GM12878 (cell line): ENCODE measurements at places on chromosomes 4 and X. TPM values are rescaled to one million over a fixed set of nuclear protein-coding genes. Genes with fewer than 3 reads are reported as not detected.
A peak's percentile ranks its signal among the peaks of the same experiment; 100 is the strongest.

DNA sequence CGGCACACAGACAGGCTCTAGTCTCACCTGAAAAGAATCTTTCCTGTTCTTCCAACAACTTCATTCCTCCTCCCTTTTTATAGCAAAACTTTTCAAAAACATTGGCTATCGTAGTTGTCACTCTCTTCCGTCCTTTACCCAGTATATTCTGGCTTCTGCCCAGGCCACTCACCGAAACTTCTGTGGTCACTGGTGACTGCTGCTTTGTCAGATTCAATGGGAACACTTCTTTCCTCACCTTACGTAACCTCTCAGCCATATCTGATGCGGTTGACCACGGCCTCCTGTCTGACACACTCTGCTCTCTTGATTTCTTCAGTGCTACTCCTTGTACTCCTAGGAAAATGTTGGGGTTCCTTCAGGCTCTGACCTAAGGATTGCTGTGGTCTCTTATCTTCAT, 9.2 kb upstream of the RNF150 start:
- H3K36me3 ChIP-seq: no peaks in the 10 kb centered on the region
- H3K4me3 ChIP-seq: no peak overlapping the region
- DNase-seq: no peak
- H3K4me1 ChIP-seq: no peaks in the 10 kb centered on the region
- H3K27ac ChIP-seq: no peak overlapping the region

DNA sequence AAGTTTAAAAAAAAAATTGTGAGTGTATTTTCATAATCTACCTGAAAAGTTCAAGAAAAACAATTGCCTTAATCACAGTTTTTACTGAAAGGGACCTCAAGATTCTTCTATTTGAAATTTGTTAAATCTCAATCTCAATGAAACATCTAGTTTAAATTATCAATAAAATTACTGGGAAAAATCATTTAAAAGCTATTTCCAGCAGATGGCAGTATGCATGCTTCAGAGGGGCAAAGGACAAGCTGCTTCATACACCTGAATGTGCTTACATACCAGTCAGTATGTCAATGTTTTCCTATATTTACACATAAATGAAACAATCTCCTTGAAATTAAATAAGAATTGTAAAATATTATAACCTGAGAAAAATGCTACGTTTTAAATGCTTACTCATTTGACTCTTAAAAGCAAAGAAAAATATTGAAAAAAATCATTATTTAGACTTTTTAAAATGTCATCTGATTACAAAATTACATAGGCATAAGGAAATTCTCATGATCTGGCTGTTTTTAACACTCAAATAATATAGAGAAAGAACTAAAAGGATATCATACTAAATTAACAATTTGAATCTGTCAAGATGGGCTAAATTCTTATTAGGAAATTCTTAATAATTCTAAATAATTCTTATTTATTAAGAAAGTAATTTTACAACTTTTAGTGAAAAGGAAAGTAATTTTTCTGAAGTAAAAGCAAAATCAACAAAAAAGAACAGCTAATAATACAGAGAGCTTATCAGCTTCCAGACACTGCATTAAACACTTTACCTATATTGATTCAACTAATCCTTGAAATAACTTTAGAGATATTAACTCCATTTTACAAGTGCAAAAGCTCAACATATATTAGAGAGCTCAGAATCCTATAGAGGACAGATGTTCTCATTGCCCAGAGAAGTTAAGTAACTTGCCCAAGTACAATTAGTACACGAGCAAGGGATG, 242.1 kb downstream of the ADAMTS3 start:
- no peaks in the 10 kb centered on the region for H3K36me3 ChIP-seq
- no peaks in the 10 kb centered on the region for H3K4me1 ChIP-seq
- no peaks in the 10 kb centered on the region for H3K27me3 ChIP-seq
- no peak overlapping the region for H3K4me3 ChIP-seq

DNA sequence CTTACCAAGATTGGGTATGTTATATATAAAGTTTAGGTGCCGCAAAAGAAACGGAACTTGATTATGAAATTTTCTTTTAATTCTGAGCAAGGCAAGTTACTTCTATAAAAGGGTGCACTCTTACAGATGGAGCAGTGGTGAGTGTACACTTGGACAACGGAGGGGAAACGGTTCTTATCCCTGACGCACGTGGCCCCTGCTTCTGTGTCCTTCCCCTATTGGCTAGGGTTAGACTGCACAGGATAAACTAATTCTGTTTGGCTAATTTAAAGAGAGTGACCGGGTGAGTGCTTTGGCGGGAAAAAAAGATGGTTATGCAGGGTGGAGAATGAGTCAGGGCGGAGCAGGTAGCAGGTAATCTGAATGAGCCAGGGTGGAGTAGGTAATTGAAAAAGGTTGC, 149.5 kb downstream of the GC start:
- no peaks in the 10 kb centered on the region for H3K27me3 ChIP-seq
- H3K27ac ChIP-seq: no peak overlapping the region
- no peak overlapping the region for H3K4me3 ChIP-seq
- H3K4me1 ChIP-seq: no peaks in the 10 kb centered on the region
- no peaks in the 10 kb centered on the region for H3K36me3 ChIP-seq

DNA sequence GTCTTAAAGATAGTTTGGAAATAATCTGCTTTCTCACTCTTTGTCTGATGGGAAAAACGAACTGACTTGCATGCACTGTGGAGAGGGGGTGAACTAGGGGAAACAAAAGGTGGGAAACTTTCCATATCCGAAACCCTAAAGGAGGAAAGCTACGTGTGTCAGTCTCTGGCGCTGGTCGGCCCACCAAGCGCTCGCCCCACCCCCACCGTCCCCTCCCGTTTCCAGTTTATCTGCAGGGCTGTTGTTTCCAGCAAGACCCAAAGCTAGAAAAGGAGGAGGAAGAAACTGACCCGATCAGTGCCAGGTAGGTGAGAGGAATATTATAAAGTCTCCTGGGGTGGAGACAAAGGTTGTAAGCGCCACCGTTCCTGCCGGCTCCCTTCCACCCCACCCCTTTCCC, 552 bp downstream of the TCEAL9 start:
- H3K27me3 ChIP-seq: no peaks in the 10 kb centered on the region
- peak overlapping the region; percentile 50; the same call in 1 of the 2 replicates for H3K4me3 ChIP-seq
- no peaks in the 10 kb centered on the region for H3K4me1 ChIP-seq
- no peak overlapping the region for H3K27ac ChIP-seq
- no peaks in the 10 kb centered on the region for H3K36me3 ChIP-seq
- no peak for DNase-seq

- no peaks in the 10 kb centered on the region; the same call in 1 of the 2 replicates for H3K27me3 ChIP-seq
- DNase-seq: no peak
- H3K27ac ChIP-seq: no peak overlapping the region
- H3K4me3 ChIP-seq: no peak overlapping the region
- no peaks in the 10 kb centered on the region for H3K4me1 ChIP-seq
Measured at GRCh38 chr4:137960371-137961050, 281.6 kb downstream of the SLC7A11 start.

DNA sequence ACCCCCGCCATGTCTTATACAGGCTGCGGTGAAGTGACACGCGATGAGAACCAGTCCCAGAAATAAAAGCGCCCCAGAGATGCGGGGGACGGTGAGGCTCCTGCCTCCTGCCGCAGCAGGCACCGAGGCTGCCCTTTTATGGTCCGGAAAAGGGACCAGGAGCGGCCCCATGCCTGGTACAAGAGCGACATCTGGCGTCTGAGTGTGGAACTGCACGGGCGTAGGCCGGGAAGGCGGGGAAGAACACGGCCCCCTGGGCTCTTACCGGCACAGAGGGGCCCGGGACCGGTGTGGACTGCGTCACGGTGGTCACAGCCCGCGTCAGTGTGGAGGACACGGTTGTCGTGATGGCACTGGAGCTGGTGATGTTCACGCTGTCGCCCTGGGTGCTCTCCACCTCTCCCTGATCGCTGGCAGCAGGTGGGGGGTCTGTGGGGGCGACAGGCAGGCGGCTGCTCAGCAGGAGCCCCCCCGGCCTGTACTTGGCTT, 8.9 kb upstream of the RENBP start:
- H3K4me1 ChIP-seq: no peaks in the 10 kb centered on the region
- no peaks in the 10 kb centered on the region for H3K27me3 ChIP-seq
- no peak overlapping the region for H3K4me3 ChIP-seq
- H3K27ac ChIP-seq: peak overlapping the region; percentile 37
- peaks cover 70% of the 10 kb centered on the region for H3K36me3 ChIP-seq

- no peaks in the 10 kb centered on the region for H3K27me3 ChIP-seq
- H3K4me1 ChIP-seq: no peaks in the 10 kb centered on the region
- H3K27ac ChIP-seq: no peak overlapping the region
Measured at GRCh38 chr4:83305187-83305586, 20.6 kb upstream of the COQ2 start.

- H3K4me3 ChIP-seq: no peak within 1 kb of the TSS
- no peak for DNase-seq
- H3K4me1 ChIP-seq: no peaks in the 10 kb centered on the region
- H3K27me3 ChIP-seq: no peaks in the 10 kb centered on the region
Measured at GRCh38 chr4:76420762-76421581, at the start of gene CCDC158. Gene CCDC158, minus strand, starts transcription at chr4:76421141. Its CDS starts 17,934 bp downstream, at chr4:76403207.

DNA sequence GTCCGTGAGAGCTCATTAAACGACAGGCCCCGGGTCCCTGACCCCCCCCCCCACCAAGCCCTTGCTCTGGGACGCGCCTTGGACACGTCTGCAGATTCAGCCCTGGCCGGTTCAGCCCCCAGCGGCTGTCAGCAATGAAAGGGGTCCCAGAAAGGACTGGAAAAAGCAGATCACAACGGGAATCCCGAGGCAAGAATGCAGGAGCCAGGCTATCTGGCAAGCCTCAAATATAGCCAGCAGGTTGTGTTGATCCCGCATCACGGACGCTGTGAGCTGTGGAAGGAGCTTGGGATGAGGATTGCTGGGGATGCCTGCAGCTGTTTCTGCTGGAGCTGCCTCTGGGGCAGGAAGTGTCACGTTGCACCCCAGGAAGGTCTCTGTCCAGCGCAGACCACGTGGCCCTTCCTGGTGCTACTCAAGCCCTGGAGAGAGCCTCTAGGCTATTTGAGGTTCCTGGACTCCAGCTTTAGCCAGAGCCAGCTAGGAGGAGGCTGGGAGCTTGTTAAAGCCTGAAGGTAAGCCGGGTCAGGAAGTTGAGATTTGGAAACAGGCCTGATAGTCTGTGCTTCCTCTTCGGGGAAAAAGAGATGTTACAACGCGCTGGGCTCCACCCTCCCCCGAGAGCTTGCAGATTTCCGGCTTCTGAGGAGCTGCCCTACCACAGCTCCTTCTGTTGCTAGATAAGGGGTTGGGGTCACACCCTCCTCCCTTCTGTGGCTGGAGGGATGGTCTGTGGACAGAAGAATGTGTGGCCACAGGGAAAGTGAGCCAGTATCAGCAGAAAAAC, 19.3 kb upstream of the CSF2RA start:
- H3K4me3 ChIP-seq: no peak overlapping the region
- no peaks in the 10 kb centered on the region for H3K36me3 ChIP-seq
- H3K4me1 ChIP-seq: peaks cover 10% of the 10 kb centered on the region
- DNase-seq: peak; percentile 19

- H3K27me3 ChIP-seq: no peaks in the 10 kb centered on the region
- H3K27ac ChIP-seq: no peak overlapping the region
- DNase-seq: no peak
- peaks cover 32% of the 10 kb centered on the region for H3K36me3 ChIP-seq
Measured at GRCh38 chr4:24570172-24570571, 14.2 kb downstream of the DHX15 start.

GRCh38 chr4:6271701-6272465, 2.2 kb downstream of the WFS1 start:
- DNase-seq: no peak
- H3K27me3 ChIP-seq: no peaks in the 10 kb centered on the region
- H3K4me3 ChIP-seq: no peak overlapping the region
- H3K27ac ChIP-seq: no peak overlapping the region

DNA sequence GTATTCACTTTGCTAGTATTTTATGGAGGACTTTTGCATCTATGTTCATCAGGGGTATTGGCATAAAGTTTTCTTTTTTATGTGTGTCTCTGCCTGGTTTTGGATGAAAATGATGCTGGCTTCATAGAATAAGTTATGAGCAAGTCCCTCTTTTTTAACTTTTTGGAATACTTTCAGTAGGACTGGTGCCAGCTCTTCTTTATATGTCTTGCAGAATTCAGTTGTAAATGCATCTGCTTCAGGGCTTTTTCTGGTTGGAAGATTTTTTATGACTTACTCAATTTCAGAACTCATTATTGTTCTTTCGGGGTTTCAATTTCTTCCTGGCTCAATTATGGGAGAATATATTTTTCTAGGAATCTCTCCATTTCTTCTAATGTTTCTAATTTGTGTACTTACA, 9.1 kb upstream of the CSN2 start:
- no peak overlapping the region for H3K4me3 ChIP-seq
- no peak for DNase-seq
- no peaks in the 10 kb centered on the region for H3K36me3 ChIP-seq
- H3K27me3 ChIP-seq: no peaks in the 10 kb centered on the region
- no peak overlapping the region for H3K27ac ChIP-seq
- H3K4me1 ChIP-seq: no peaks in the 10 kb centered on the region

- H3K4me1 ChIP-seq: no peaks in the 10 kb centered on the region
- no peaks in the 10 kb centered on the region for H3K27me3 ChIP-seq
- no peak overlapping the region for H3K27ac ChIP-seq
- no peak for DNase-seq
Measured at GRCh38 chrX:123442764-123443163, 258.7 kb downstream of the GRIA3 start.

DNA sequence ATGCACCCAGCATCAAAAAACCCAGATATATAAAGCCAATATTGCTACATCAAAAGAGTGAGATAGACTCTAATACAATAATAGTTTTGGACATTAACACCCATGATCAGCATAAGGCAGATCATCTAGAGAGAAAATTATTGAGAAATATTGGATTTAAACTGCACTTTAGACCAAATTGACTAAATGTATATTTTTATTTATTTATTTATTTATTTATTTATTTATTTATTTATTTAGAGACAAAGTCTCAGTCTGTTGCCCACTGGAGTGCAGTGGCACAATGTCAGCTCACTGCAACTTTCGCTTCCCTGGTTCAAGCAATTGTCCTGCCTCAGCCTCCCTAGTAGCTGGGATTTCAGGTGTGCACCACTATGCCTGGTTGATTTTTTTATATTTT, 193.0 kb downstream of the KLHL4 start:
- no peaks in the 10 kb centered on the region for H3K27me3 ChIP-seq
- H3K27ac ChIP-seq: no peak overlapping the region
- no peaks in the 10 kb centered on the region for H3K4me1 ChIP-seq

DNA sequence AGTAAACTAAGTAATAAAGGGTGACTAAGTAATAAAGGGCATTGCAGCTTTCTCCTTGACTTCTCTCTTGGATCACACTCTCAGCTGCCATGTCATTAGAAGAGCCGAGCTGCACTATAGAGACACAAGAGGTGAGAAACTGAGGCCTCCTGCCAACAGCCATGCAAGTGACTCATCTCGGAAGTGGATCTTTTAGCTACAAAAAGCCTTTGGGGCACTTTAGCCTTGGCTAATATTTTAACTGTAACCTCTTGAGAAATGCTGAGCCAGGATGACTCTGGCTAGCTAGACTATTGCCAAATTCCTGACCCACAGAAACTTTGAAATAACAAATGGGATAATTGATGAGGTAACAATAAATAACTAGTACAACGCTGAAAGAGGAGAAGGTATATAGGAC, 1.5 kb upstream of the NEIL3 start:
- H3K27ac ChIP-seq: no peak overlapping the region
- no peak for DNase-seq
- no peaks in the 10 kb centered on the region for H3K36me3 ChIP-seq
- H3K27me3 ChIP-seq: no peaks in the 10 kb centered on the region
- no peaks in the 10 kb centered on the region for H3K4me1 ChIP-seq
- H3K4me3 ChIP-seq: no peak overlapping the region

The RPA4 gene
- polyA plus RNA-seq: 0.20 and 0.83 TPM in 2 replicates

The ASB12 gene
- polyA plus RNA-seq: 0.14 TPM in 1 of 2 replicates, not detected in the other

The GRIA2 gene
- polyA plus RNA-seq: not detected in 2 replicates

The LDB2 gene
- not detected in 2 replicates for polyA plus RNA-seq

The GPR143 gene
- not detected in 2 replicates for polyA plus RNA-seq

The MAGEC1 gene
- polyA plus RNA-seq: not detected in 2 replicates

The FOXR2 gene
- not detected in 2 replicates for polyA plus RNA-seq

The GATA1 gene
- polyA plus RNA-seq: not detected in 2 replicates

The TLR10 gene
- 45.9 and 50.0 TPM in 2 replicates for polyA plus RNA-seq

The PRDX4 gene
- 118 and 120 TPM in 2 replicates for polyA plus RNA-seq

The PF4V1 gene
- polyA plus RNA-seq: not detected in 2 replicates

The F8 gene
- polyA plus RNA-seq: 6.1 and 7.1 TPM in 2 replicates

The HPSE gene
- polyA plus RNA-seq: 0.59 and 0.88 TPM in 2 replicates

The BRS3 gene
- not detected in 2 replicates for polyA plus RNA-seq

The NLGN4X gene
- 0.03 TPM in 1 of 2 replicates, not detected in the other for polyA plus RNA-seq
